Stimulated activated CD8-positive, alpha-beta memory T cell treated with anti-CD3 and anti-CD28 coated beads, Interleukin-15, amount 100 ng/mL, for 24 hours (primary cell): ENCODE measurements at places on chromosomes 11 and 22.

GRCh38 chr11:62925745-62926679 is 4.8 kb upstream of the CHRM1 start:
- DNase-seq: no peak

GRCh38 chr11:30257058-30257457 is 26.2 kb downstream of the FSHB start:
- no peak for DNase-seq

DNA sequence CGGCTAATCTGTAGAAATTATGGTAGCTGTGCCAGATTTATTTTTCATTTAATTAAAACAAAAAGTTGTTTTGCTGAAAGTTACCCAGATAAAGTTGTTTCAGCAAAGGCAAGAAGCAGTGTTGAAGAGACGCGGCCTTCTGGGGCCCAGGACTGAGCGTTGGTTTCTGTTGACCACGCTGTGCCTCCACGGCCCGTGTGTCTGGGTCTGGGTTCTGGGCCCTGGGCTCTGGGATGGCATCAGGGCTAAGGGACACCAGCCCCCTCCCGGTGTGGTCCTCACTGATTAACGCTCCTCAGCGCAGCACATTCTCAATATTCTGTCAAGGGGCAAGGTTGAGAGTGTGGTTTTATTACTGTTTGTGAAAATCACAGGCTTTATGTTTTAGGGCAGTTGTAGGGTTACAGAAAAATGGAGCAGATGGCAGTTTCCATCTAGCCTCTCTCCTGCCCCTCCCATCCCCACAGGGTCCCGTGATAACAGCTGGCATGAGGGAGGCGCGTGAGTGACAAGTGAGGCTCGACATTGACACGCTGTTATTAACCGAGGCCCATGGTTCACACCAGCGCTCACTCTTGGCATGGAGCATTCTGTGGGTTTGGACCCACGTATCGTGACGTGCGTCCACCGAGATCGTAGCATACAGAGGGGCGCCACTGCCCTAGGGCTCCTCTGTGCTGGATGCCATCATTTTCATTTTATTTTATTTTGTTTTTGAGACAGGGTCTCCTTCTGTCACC is 1231.4 kb downstream of the BRD1 start:
- DNase-seq: no peak

DNA sequence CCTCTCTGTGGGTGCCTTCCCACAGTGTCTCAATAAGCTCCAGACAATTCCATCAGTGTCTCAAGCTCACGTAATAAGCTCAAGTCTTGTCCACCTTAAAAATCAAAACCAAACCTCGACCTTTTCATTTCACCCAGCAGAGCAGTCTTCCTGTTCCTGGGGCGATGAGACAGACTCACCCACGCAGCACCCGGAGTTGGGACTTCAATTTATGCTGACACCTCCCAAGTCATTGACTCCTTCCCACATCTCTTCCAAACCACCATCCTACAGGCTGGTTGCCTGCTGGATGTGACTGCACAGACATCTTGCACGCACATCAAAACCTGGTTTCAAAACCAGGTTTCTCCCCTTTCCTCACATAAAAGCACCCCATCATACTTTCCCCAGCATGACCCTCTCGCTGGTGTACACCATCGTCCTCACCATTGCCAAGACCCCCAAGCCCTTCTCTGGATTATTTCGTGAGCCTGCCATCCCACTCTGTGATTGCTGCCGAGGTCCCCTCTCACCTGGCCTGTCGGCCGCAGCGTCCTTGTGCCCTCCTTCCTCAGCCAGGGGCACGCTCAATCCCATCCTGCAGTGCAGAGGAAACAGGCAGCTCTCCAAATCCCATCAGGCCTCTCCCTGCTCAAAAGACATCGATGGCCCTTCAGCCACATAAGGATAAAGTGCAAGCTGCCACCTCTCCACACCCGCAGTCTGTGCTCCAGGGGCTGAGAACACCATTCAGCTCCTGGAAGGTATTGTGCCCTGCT is 45.1 kb upstream of the FBXO3 start:
- no peak for DNase-seq

GRCh38 chr22:25453557-25453956 is 110.9 kb upstream of the GRK3 start:
- DNase-seq: no peak

DNA sequence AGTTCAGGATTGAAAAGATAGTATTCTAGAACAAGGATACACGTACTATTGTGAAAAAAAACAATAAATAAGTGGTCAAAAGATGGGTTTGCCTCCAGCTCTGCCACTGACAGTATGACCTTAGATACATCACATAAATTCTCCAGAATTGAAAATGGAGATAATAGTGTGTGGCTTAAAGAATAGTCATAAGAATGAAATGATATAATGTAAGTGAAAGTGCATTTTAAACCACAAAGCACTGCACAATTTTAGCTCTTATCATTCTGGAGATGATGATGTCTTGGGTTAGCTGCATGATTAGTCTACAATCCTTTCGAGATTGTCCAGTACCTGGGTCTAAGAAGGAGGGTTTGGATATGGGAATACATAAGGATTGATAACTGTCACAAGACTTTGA is 21.9 kb upstream of the CEP295 start:
- DNase-seq: no peak

DNA sequence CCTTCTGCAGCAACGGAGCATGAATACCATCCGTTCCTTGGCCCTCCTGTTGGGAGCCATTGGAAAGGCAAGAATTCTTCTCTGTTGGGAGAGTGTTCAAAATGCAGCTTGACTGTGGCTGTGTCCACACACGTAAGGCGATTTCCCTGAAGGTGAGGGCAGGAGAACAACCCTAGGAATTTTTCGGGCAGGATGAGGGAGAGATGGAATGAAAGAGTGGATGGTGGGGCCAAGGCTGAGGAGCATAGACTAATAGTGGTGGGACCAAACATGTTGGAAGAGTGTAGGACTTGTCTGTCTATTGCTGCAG is 924.9 kb downstream of the TBC1D22A start:
- DNase-seq: no peak

DNA sequence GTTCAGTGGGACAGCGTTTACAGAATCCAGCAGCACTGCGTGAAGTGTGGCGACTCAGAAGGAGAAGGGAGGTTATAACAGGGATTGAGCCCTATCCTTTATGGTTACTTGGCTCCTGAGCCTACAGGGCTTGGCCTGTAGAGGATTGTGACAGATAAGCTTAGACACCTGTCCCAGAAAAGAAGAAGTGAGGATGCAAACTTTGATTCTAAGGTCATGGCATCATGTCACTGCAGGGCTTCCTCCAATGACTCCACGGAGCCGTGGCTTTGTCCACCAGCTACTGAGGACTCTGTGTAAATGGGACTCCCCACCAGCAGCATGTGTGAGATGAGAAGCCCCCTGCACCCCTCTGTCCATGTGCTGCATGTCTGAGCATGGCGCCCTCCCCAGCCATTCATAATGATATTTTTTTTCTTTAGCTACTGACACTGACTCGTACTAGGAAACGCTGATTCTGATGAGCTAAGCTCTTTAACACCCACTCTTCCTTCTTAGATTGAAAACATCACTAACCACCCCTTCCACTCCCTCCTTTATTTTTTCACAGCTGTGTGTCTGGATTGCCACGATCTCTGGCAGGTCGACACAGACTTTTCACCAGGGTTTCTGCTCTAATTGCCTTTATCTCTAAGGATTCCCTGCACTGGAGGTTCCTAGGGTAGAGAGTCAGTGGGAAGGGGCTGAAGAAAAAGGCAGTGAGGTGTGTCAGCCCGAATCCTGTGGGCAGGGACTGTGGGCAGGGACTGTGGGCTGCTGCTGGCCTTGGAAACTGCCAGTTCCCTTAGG is 65.5 kb upstream of the TTC12 start:
- no peak for DNase-seq

- no peak for DNase-seq
Measured at GRCh38 chr11:104122011-104122635, 41.8 kb downstream of the PDGFD start.

DNA sequence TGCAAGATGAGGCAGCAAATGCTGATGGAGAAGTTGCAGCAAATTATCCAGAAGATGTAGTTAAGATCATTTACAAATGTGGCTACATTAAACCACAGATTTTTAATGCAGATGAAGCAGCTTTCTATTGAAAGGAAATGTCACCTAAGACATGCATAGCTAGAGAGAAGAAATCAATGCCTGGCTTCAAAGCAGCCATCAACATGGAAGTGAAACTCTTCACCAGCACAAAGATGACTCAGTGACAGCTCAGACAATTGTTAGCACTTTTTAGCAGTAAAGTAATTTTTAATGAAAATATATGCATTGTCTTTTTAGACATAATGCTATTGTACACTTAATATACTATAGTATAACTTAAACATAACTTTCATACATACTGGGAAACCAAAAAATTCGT is 71.4 kb downstream of the FANCF start:
- no peak for DNase-seq

DNA sequence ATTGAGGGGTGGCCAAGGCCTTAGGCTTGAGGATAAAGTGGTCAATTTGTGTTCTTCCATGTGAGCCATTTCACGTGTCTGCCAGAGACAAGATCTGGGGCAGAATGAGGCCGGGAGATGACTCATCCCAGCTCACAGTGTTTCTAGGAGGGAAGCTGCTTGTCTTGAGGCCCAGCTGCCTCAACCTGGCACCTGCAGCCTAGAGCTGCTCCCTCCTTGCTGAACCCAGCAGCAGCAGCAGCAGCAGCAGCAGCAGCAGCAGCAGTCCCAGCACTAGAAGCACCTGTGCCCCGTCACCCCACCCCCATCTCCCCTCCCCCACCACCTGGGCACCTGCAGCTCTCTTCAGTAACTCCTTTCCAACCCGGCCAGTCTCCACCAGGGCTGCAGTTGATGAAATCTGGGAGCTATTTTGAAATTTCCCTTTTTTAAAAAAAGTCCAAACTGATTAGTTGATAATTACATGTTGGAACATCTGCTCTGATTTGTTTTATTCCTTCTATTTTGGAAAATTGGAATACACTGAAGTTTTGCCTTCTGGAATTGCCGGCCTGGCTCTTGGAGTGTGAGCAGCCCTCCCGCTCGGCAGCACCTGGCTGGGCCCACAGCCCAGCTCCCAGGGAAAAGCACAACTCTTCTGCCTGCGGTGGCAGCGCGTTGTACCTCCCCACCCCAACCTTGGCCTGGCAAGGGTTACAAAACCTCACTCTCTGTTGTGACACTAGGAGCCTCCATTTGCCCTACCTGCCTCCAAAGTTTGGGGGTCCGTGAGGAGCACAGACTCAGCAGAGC is 143.5 kb downstream of the NXPE2 start:
- no peak for DNase-seq

GRCh38 chr22:34804604-34805003 is 261.4 kb upstream of the ISX start:
- no peak for DNase-seq

- DNase-seq: no peak
Measured at GRCh38 chr11:38593649-38594048, 1995.6 kb upstream of the RAG2 start.

- DNase-seq: no peak
Measured at GRCh38 chr11:28833169-28833568, 725.0 kb downstream of the METTL15 start.

GRCh38 chr11:58629857-58630256 is 7.4 kb downstream of the CNTF start:
- no peak for DNase-seq

DNA sequence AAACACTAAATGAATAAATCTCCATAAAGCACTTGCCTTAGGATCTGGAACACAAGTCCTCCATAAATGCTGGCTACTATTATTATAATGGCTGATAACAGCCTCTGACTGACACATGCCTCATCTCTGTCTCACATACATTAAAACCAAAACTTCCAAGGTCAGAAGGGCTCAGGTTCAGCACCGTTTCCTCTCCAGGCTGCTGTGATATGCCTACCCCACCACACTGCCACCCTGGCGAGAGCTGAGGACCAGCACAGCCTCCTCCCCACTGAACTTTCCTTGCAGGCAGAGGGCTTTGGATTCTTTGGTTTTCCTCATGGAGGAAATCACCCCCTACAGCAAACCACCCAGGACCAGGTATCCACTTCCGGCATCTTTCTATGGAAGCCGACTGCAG is 112.8 kb downstream of the ABTB2 start:
- DNase-seq: no peak

GRCh38 chr11:102361086-102362031 is 14.3 kb downstream of the BIRC2 start:
- no peak for DNase-seq

DNA sequence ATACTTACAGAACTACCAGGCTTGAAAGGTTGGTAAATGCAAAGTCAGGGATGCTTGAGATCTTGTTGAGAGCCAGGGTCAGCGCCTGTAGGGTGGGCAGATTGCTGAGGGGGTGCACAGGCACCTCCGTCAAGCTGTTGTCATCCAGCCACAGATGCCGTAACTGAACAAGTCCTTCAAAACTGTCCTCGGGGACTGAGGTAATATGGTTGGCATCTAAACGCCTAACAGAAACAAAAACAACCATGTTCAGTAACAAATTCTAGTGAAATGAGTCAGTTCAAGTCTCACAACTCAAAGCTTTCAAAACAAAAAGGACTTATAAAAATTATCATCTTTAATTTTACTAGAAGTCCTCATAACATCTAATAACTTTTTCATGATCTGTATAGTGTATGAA is 22.2 kb upstream of the CCDC34 start:
- no peak for DNase-seq

- no peak for DNase-seq
Measured at GRCh38 chr11:110730773-110731172, 18.5 kb upstream of the ARHGAP20 start.

- no peak for DNase-seq
Measured at GRCh38 chr11:10564030-10564429, 4.4 kb downstream of the LYVE1 start.

DNA sequence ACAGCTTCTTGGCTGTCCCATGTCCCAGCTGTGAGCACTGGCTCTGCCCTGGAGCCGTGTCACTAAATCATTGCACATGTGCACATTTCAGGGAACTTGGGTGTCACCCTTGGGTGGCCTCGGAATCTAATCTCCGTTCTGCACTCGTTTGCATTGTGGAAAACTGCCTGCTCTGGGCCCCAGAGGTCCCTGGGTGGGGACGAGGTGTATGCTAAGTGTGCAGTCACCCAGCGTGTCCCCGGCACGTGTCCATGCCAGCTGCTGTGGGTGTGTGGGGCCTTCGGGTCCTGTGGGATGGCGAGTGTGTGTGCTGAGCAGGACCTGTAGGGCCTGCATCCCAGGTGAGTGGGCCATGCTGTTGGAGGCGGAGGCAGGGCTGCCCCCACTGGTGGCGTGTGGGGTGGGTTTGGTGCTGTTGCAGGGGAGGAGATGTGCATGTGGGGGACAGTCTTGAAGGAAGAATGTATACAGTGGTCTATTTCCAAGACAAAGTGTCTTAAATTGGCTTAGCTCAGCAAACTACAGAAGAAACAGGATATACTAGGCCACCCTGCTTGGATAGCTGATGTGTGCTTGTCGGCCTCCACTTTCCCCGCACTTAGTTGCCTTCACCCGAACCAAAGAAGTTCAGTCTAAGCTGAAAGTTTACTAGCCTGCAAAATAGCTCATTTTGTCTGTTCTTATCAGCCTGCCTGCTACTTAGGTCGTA is 14.6 kb downstream of the TANGO2 start:
- DNase-seq: no peak
